Islet precursor cell (in vitro differentiated cells): ENCODE measurements at places on chromosomes 13 and 19.

GRCh38 chr13:93420887-93421286 is 194.3 kb downstream of the GPC6 start:
- DNase-seq, result no peak

DNA sequence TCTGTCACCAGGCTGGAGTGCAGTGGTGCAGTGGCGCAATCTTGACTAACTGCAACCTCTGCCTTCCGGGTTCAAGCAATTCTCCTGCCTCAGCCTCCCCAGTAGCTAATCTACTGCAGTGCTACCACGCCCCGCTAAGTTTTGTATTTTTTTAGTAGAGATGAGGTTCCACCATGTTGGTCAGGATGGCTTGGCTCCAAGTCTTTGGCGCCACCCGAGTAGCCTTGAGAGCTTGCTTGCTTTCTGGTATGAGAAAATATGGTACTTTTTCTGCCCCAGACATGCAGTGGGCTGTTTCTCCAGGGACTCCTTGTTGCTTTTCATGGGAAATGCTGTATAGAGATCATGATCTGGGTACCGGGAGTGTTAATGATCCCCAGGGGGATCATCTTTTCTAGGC is 34.5 kb upstream of the GTF3A start:
- DNase-seq, result no peak

GRCh38 chr13:42985312-42986175 is 6.5 kb downstream of the EPSTI1 start:
- DNase-seq, result no peak

DNA sequence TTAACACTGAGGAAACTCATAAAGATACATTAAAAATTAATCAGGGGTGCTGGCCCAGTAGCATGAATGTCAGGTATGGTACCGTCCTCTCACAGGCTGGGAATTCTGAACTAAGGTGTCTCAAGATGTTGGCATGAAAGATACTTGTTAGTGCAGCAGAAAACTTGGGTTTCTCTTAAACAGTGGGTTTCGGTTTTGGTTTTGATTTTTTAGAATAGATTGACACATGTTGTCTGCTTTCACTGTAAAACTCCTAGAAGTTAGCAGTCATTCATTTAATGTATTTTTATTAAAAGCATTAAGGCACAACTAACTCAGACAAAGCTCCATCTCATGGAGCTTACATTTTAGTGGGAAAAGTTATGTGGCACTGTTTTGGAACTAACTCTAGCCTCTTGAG is 3.5 kb upstream of the OBI1 start:
- no peak for DNase-seq

GRCh38 chr13:49351871-49352270 is 92.0 kb downstream of the CAB39L start:
- DNase-seq, result no peak

DNA sequence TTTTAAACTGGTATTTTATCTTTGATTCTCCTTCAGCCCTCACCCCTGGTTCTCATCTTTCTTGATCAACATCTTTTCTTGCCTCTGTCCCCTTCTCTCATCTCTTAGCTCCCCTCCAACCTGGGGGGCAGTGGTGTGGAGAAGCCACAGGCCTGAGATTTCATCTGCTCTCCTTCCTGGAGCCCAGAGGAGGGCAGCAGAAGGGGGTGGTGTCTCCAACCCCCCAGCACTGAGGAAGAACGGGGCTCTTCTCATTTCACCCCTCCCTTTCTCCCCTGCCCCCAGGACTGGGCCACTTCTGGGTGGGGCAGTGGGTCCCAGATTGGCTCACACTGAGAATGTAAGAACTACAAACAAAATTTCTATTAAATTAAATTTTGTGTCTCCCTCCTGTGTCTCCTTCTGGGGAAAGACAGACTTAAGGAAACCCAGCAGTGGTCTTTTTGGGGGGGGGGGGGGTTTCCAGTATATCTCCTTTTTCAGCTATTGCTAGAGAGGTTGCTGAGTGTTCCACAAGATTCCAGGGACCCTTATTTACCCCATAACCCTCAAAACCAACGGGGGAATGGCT is 1.5 kb upstream of the RAD23A start:
- no peak for DNase-seq

- no peak for DNase-seq
Measured at GRCh38 chr19:53989600-53990533, 1.6 kb upstream of the CACNG6 start.

DNA sequence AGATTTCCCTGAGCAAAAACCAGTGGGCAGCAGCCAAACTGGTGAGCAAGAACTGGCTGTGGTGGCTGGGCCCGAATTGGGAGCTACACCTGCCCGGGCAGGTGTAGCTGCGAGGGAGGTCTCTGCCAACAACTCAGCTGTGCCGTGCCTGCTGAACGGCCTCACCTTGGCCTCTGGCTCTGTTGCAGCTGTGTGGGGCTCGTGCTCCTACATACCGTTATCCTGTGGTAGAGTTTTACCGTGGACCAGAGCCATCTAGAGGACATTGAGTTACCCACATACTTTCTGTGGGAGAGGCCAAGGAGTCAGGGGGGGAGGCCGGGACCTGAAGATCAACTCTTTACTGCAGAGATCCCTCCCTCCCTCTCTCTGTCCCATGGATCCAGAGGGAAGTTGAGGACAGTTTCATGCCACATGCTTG is 113.2 kb downstream of the TM9SF2 start:
- no peak for DNase-seq

- DNase-seq, result no peak
Measured at GRCh38 chr19:5407356-5407755, 47.9 kb upstream of the ZNRF4 start.

DNA sequence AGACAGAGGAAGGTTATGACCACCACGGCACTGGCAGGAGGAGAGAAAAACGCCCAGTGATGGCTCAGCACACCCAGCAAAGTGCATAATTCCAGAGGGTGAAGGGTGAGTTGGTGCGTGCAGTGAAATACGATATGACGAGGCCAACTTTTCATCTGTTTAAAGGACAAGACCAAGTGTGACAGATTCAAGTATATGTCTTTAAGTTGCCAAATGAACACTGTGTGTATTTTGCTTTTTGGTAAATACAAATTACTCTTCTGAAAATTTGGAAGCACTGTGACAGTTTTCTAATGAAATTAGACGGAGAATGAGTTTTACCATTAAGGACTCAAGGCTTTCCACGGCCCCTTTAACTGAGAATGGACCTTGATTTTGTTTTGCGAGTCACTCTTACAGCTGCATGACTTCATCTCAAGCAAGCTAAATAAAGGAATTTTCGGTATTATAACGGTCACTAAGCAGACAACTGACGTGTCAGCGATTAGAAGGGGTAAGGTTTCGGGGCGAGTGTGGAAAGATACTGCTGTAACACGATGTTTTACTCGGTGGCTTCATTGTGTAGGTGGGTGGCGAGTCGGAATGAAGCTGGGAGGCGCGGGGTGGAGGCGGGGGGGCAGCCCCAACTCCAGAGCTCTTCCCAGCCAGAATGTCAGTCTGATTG is 22.8 kb downstream of the COL4A2 start:
- DNase-seq, result no peak

- no peak for DNase-seq
Measured at GRCh38 chr13:29502391-29503008, 93.0 kb downstream of the SLC7A1 start.

DNA sequence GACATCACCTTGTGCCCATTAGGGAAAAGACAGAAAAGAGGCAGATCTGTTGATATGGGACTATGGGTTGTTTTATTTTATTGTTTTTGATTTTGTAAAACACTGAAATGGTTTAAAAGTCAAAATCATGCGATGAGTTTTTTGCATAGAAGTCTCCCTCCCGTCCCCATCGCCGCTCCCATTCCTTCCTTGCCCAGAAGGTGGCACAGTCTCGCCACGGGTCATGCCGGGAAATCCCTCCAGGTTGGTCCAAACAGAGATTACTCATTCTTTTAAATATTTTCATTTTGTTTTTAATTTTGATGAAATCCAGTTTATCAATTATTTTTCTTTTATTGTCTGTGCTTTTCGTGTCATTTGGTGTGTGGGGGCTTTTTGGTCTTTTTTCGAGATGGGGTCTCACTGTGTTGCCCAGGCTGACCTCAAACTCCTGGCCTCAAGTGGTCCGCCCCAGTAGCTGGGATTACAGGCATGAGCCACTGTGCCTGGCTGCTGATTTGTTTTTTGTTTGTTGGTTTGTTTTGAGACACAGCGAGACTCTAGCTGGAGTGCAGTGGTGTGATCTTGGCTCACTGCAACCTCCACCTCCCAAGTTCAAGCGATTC is 9.2 kb downstream of the PGPEP1 start:
- peak; percentile 72 for DNase-seq

DNA sequence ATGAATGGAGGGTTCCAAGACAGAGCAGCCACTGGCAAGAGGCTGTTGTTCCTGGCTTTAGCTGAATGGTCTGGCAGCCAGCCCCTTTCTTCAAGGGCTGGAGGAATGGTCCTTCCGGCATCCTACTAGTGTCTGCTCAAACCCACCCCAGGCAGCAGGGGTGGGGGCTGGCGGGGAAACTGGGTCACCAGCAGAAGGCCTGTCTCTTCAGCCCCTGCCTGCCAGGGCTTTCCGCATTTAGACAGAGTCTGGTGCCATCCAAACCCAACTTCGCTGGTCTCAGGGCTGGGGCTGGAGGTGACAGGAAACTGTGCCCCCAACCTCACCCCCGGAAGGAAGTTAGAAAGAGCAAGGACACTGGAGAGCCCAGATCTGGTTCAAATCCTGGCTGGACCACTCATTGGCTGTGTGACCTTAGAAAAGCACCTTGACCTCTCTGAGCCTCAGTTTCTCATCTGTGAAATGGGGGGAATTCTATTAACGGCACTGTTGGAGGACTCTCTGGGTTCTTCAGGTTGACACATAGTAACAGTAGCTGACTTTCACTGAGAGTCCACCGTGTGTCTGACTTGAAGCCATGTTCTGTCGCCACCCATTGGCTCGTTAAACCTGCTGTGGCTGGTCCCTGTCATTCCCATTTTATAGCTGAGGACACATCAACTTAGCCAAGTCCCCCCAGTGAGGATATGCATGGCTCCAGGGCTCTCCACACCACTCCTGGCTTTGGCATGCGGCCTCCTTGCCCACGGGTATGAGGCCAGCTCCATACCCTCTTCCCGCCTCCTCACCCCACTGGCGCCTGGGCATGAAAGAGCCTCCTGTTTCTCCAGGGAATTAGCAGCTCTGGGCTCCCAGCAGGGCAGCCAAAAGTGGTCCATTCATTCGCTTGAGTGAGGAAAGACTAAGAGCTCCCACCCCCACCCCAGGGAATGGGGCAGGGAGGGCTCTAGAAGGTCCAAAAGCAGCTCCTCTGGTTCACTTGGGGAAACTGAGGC is 2.5 kb upstream of the NR2C2AP start:
- no peak for DNase-seq

GRCh38 chr13:59488436-59488835 is 675.3 kb downstream of the DIAPH3 start:
- no peak for DNase-seq

GRCh38 chr13:45219938-45220375 is 19.1 kb upstream of the KCTD4 start:
- DNase-seq, result no peak
